Brain pericyte (primary cell): ENCODE measurements at places on chromosomes 16 and 17.
A peak's percentile ranks its signal among the peaks of the same experiment; 100 is the strongest.

DNA sequence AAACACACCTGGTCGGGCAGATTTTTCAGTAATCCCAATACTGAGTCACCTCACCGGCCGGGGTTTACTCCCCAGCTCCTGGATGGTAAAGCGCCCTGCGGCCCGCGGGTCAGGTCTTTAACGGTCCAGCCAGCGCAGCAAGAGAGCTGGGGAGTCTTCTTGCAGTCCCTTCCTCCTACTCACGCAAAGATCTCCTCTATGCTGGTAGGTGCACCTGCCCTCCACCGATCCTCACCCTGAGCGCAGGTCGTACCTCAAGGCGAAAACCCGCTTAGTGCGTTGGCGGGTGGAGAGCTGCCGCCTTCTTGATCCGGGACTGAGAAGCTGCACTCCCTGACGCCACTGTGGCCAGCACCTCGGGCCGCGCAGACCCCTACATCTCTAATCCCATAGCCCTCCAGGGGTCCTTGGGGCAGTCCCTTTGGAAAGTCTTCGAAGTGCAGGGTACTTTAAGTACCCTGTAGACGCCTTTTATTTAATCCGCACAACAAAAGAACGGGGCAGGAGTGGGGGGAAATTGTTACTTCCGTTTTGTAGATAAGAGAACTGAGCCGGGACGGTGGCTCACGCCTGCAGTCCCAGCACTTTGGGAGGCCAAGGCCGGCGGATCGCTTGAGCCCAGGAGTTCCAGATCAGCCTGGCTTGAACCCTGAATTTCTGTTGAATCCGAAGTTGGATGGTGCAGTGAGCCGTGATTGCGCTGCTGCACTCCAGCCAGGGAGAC lies 10.4 kb upstream of the HOXB13 start:
- no peak for DNase-seq

DNA sequence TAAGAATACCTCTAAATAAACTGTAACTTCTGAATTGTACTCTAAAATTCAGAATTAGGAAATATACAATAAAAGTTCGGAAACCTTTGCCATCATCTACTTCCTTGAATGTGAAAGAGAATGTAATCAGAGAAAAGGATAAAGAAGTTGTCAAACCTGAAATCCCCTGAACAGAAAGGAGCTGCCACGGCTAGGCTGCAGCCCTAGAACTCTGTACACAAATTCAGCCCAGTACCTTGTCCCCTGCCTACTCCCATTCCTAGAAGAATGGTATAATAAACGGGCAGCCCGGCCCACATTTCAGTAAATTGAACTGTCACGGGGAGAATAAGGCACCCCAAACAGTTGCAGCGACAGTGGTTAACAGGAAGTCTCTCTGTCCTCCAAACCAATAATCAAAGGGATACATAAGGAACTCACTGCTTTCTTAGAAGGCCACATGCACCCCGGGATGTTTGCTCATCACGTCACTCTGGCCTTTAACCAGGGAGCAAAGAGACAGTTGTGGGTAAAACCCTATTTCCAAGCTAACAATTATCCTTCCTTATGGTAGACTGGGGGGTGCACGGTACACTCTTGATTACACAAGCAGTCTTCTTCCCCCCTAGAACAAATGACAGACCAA lies 24.3 kb upstream of the RFFL start:
- no peak for DNase-seq

GRCh38 chr16:81703177-81704155 lies 75.6 kb upstream of the PLCG2 start:
- peak; percentile 63 for DNase-seq

GRCh38 chr16:49021136-49021535 lies 260.5 kb downstream of the CBLN1 start:
- no peak for DNase-seq

- DNase-seq, result no peak
Measured at GRCh38 chr17:362721-363120, 10.1 kb upstream of the RPH3AL start.

DNA sequence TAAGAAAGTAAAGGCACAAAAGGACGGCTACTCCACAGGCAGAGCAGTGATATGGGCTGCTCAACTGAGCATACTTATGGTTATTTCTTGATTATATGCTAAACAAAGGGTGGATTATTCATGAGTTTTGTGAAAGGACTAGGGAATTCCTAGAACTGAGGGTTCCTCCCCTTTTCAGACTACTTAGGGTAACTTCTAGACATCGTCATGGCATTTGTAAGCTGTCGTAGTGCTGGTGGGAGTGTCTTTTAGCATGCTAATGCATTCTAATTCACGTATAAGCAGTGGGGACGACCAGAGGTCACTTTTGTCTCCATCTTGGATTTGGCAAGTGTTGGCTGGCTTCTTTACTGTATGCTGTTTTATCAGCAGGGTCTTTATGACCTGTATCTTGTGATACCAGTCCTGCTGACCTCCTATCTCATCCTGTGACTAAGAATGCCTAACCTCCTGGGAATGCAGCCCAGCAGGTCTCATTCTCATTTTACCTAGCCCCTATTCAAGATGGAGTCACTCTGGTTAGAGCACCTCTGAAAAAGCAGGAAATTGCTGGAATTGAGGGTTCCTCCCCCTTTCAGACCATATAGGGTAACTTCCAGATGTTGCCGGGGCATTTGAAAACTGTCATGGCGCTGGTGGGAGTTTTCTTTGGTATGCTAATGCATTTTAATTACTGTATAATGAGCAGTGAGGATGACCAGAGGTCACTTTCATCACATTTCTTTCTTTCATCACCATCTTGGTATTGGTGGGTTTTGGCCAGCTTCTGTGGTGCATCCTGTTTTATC lies 388.5 kb downstream of the XYLT1 start:
- DNase-seq, result no peak

GRCh38 chr16:85348911-85349334 lies 236.7 kb upstream of the CIBAR2 start:
- DNase-seq, result no peak

GRCh38 chr17:40560592-40561293 lies 4.5 kb downstream of the CCR7 start:
- DNase-seq, result no peak

DNA sequence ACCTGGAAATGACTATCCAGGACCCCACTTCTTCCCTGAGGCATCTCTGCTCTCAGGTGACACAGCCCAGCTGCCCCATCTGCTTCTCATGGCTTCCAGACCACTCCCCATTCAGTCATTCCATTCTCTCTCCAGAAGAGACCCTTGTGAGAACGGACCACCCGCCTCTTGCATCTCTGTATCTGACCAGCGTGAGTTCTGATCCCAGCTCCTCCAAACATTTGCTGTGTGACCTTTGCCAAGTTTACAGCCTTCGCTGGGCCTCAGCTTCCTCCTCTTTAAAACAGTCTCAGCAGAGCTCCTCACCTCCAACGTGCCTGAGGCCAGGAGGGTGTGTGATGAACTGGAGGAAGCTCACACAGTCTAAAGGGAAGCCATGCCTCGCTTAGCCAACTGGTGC lies 39.6 kb downstream of the C16orf82 start:
- DNase-seq, result no peak

- no peak for DNase-seq
Measured at GRCh38 chr16:70552675-70553074, 29.1 kb downstream of the SF3B3 start.

- no peak for DNase-seq
Measured at GRCh38 chr16:4273858-4274311, 1.1 kb upstream of the TFAP4 start.

DNA sequence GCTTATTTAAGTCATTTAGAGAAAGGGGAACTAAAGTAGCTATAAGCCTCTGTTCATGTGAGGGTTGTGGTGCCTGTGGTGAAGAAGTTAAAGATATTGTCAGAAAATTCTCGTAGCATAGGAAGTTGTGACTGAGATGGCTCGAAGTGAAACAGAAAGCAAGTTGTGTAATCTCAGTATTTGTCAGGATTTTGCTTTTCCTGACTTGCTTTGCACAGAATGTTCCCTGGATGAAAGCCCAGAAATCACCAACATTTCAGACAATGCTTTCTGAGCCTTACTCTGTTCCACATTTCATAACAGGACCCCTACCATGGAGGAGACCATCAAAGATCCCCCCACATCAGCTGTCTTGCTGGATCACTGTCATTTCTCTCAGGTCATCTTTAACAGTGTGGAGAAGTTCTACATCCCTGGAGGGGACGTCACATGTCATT lies 10.6 kb downstream of the CALCOCO2 start:
- no peak for DNase-seq

- no peak for DNase-seq
Measured at GRCh38 chr16:71425746-71426068, 16.1 kb downstream of the TLE7 start.

DNA sequence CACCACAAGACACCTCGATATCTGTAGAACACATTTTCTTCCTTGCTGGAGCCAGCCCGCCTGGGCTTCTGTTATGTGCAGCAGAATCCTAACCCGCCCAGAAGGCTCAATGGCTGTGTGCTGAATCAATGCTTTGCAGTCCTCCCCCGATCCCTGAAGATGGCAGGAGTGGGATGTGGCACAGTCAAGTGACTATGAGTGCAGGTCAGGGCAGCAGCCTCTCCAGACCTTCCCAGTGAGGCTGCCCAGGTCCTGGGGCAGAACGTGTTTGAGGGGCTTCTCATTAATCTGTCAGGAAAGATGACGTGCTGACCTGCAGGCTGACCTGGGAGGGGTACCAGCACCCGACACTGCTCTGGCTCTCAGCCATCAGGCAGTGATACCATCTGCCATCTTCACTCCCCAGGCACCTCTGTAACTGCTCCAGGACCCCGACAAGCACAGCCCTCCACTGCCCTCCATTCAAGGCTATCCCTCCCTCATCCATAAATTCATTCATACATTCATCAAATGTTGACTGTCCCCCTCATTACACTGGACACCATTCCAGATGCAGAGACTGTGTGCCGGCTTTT lies 35.2 kb downstream of the LRRC75A start:
- DNase-seq, result no peak

- DNase-seq, result peak; percentile 10
Measured at GRCh38 chr16:64654178-64654577, 467.7 kb downstream of the CDH11 start.

DNA sequence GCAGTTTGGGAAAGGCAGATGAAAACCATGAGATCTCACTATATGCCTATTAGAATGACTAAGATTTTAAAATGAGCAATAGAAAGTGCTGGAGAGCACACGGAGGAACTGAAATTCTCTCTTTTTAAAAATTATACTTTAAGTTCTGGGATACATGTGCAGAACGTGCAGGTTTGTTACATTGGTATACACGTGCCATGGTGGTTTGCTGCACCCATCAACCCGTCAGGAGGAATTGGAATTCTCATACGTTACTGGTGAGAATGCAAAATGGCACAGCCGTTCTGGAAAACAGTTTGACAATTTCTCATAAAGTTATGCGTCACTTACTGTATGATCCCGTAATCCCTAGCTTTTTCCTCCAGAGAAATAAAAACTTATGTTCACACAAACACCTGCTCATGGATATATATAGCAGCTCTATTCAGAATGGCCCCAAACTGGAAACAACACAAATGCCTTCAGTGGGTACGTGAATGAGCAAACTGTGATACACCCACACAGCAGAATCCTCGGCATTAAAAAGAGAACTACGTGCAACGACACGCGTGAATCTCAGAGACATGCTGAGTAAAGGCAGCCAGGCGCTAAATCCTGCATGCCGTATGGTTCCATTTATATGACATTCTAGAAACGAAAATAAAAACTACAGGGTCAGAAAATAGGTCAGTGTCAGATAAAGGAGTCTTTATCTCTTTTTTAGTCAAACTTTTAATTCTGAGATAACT lies 11.8 kb downstream of the PIK3R6 start:
- DNase-seq, result no peak

DNA sequence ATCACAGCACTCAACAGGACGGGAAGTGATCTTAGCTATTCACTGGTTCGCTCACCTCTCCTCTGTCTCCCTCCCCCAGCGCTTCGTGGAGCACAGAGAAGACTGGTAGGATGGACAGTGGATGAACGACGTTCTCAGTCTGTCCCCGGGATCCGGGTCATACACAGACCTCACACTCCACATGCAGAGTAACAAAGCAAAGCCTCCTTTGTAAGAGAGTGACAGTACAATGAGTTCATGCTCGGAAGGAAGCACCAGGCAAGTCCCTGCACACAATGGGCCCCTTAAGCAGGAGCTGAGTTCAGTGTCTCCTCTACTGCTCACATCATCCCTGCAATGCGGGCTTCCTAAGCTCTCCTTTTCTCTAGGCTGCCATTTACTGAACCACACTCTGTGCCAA lies 356.9 kb downstream of the C16orf95 start:
- no peak for DNase-seq

GRCh38 chr17:42536372-42537155 lies 523 bp downstream of the NAGLU start:
- no peak for DNase-seq

DNA sequence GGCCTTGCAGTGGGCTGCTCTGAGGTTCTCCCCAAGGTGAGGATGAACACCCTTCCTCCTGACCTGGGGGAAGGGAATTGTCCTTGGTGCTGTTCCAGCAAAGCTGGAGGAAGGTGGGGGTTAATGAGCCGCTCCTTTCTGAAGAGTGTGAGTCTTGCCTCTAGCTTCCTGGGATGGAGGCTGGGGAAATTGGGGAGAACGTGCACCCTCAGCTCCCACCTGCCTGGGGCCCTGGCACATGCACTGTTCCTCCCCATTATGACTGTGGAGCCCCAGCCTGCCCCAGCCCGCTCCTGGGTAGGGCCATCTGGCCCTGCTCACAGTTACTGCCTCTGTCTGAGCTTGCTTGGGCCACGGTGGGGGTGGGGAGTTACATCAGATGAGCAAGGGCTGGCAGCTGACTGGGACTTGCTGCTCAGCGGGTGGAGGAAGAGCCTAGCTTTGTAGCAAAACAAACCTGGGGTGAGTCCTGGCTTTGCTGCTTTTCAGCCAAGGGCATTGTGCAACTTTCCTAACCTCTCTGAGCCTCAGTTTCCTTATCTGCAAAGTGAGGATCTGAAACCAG lies 11.1 kb downstream of the TNS4 start:
- no peak for DNase-seq

- no peak for DNase-seq
Measured at GRCh38 chr17:58401287-58401686, 16.0 kb downstream of the RNF43 start.

DNA sequence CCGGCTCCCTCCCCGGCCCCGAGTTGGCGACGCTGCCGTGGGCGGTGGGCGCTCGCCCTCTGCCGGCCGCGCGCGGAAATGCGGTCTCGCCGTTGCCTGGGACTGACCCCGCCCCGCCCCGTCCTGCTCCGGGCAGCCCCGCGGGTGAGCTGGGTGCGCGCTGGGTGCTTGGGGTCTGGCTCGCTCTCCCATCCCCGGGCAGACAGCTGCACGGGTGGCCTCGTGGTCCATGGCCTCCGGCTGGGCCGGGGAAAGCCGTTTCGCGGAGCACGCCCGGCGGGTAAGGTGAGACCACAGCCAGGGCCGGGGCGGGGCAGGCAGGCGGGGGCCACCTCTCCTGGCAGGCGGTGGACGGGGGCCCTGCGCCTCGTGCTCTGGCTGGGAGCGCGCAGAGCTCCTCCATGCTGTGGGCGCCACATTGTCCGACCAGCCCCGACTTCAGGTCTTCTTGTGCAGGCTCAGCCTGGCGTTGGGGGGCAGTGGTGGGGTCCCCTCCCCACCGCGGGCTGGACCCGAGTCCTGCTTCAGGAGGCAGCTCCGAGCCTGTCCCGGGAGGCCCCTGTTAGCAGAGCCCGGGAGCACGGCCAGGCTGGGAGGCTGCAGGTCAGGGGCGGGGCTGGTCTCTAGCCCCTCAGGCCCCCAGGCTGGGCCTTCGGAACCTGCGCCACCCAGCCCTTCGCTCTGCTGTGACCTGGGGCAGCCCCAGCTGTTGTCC lies 7.0 kb upstream of the C1QTNF8 start:
- DNase-seq, result no peak
